Hematopoietic multipotent progenitor cell treated with erythropoietin and hydrocortisone succinate and interleukin-3 and kit ligand, for 17 days (in vitro differentiated cells): ENCODE measurements at places on chromosomes 6 and 20.
A peak's percentile ranks its signal among the peaks of the same experiment; 100 is the strongest.

DNA sequence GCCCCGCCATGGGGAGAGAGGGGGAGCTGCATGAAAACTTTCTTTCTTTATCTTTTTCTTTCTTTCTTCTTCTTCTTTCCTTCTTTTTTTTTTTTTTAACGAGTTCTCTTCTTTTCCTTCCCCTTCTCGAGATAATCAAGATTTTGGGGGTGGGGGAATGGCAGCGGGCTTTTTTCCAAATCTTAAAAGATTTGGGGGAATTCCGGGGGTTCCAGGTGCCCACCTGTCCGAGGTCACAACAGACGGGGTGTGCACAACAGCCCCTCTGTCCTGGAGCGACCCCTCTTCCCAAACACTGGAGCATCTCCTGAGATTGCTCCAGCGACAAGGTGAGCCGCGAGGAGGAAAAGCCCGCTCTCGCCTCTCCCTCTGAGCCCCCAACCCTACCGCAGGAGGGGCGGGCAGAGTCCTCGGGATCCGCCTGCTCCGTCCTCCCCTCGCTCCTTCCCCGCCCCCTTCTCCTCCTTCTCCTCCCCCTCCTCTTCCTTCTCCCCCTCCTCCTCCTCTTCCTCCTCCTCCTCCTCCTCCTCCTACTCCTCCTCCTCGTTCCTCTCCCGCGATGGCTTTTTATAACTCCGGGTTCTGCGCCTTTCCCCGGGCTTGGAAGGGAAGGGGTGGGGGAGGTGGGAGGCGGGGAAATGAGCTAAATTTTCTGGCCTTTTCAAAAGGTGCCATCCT, 689 bp upstream of the KCNB1 start:
- no peak for DNase-seq

GRCh38 chr6:47047479-47048407, 5.6 kb upstream of the ADGRF1 start:
- DNase-seq = peak; percentile 13

GRCh38 chr20:10553326-10553984, 118.3 kb downstream of the SLX4IP start:
- peak; percentile 71 for DNase-seq

DNA sequence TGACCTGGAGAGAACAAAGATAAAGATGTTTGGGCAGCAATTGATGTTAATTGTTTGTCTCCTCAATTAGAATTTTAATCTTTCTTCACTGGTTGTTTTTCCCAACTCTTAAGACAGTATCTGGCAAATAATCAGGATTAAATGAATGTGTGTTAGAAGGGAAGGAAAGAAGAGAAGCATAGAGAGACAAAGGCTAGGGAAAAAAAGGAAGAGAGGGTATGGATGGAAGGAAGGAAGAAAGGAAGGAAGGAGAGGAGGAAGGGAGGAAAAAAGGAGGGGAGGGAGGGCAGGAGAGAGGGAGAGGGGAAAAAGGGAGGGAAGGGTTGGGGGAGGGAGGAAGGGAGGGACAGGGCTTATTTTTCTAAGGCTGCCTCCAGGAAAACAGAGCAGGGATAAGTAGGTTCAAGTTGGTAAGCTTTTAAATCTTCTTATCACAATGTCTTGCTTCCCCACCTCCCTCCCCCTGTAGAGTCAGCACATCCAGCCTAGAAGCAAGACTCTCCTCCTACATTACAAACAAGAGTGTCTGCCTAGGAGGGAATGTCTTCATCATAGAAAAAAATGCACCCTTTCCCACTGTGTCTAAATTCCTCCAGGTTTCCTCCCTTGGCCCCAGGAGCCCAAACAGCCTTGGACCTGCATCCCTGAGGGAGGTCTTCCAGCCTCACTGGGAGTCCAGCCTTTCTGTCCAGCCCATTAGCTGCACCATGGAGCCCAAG, 447.8 kb upstream of the JARID2 start:
- no peak for DNase-seq

- no peak for DNase-seq
Measured at GRCh38 chr6:72464791-72465691, 156.8 kb upstream of the KCNQ5 start.

- DNase-seq = no peak
Measured at GRCh38 chr6:42624601-42625000, 60.8 kb downstream of the UBR2 start.

GRCh38 chr20:32634041-32634805, 39.5 kb downstream of the C20orf203 start:
- no peak for DNase-seq

DNA sequence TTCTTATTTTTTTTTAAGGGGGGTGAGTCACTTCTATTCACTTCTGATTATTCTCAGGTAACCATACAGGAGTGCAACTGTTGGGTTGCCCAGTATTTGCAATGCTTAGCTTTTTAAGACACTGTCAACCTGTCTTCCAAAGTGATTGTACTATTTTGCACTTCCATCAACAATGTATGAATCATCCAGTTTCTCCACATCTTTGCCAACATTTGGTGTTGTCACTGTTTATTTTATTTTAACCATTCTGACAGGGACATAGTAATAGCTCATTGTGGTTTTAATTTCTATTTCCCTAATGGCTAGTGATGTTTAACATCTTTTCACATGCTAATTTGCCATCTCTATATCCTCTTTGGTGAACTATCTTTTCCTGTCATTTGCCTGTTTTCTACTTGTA, 1.4 kb upstream of the SLC13A3 start:
- DNase-seq = no peak
